ENCODE measurements at places on chromosomes 2 and 18.
A peak's percentile ranks its signal among the peaks of the same experiment; 100 is the strongest.

GRCh38 chr2:160105366-160105765, 43.0 kb upstream of the PLA2R1 start:
- no peak for DNase-seq

- no peak for DNase-seq
These were observed 57.4 kb downstream of the RAB31 start for GRCh38 chr18:9765501-9765900.

DNA sequence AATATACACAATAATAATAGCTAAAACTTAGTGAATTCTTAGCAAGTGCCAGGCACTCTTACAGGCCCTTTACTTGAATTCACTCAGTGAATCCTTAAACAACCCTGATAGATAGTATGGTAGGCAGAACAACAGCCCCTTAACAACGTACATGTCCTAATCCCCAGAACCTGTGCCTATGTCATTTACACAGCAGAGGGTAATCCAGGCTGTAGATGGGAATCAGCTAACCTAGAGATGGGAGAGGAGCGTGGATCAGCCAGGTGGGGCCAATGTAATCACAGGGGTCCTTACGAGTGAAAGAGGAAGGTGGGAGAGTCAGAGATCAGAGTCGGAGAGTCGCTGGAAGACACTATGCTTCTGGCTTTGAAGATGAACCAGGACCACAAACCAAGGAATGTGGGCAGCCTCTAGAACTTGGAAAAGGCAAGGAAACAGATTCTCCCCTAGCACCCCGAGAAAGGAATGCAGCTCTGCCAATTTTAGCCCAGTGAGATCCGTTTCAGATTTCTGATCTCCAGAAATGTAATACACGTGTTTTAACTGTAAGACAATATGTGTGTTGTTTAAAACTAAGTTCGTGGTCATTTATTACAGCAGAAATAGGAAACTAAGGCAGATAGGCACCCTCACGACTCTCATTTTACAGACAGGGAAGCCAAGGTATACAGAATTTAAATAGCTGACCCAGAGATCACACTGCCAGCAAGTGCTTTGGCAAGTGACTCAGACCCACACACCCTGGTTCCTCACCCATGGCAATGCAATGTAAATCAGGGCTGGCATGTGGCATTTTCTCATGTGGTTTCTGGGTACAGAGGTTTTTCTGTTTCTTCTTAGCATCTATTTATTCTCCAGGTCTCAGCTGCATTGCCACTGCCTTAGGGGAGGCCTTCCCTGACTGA, 68.9 kb downstream of the DOCK10 start:
- peak; percentile 22 for DNase-seq

- no peak for DNase-seq
These were observed 663.0 kb upstream of the FANCL start for GRCh38 chr2:58904095-58904494.

DNA sequence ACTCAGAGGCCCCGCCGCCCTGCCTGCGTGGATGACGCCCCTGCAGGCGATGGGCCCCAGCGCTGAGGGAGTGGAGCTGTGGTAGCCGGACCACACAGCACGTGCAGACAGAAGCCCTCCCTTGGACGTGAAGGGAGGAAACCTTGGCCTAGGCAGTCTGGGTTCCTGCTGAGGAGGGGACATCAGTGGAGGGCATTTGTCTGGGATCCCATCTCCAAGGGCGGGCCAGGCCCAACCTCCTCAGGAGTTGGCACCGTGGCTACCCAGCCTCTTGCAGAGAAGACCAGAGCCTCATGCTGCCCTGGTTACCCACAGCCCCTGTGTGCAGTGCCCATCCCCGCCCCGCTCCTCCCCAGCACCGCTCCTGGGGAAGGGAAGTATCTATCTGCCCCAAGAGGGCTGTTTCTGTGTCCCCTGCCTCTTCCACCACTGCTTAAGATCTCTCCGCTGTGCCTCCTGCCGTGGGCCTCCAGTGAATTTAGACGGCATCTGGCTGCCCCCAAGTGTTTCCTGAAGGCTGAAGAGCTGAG, 241.8 kb downstream of the KLHL29 start:
- no peak for DNase-seq

DNA sequence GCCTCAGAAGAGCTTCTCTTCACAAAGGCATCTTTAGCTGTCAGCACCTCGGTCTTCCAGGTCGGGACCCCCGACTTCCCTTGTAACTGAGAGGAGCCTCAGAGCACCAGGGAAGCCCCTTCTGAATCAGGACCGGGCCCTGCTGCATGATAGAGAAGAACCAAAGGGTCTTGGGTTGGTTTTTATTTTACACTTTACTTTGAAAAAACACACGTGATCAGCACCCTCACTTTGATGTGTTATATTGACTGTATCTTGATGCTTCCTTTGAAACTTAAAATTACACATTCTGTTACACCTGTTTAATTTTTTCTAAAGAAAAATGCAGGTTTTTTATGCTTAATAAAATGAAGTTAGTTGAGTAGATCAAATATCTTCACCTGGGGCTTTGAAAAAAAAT, 202.3 kb downstream of the FAM210A start:
- no peak for DNase-seq

Measured in AG08395 (cell line).